ENCODE measurements at places on chromosomes 3 and 15.
A peak's percentile ranks its signal among the peaks of the same experiment; 100 is the strongest.

- no peak for DNase-seq
These were observed 104.7 kb upstream of the SLC7A14 start for GRCh38 chr3:170690661-170690981.

DNA sequence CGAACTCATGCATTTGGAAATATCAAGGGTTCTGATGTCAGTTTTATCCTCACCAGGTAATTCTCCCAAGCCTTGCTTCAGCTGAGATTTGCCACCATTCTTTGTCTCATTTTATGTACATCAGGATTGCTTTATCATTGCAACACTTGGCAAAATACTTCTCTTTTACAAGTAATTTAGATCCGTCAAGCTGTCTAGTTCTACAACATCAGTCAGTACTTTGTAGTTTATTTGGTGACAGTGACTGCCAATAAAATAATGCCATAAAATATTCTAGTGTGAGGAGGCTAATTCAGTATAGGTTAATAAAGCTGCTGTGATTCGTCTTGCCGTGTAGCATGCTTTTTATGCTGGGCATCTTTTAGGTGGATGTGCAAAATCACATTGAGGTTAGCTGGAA is 565.3 kb upstream of the SGO1 start:
- no peak for DNase-seq

- DNase-seq = no peak
These were observed 20.8 kb upstream of the CCR9 start for GRCh38 chr3:45865563-45865962.

DNA sequence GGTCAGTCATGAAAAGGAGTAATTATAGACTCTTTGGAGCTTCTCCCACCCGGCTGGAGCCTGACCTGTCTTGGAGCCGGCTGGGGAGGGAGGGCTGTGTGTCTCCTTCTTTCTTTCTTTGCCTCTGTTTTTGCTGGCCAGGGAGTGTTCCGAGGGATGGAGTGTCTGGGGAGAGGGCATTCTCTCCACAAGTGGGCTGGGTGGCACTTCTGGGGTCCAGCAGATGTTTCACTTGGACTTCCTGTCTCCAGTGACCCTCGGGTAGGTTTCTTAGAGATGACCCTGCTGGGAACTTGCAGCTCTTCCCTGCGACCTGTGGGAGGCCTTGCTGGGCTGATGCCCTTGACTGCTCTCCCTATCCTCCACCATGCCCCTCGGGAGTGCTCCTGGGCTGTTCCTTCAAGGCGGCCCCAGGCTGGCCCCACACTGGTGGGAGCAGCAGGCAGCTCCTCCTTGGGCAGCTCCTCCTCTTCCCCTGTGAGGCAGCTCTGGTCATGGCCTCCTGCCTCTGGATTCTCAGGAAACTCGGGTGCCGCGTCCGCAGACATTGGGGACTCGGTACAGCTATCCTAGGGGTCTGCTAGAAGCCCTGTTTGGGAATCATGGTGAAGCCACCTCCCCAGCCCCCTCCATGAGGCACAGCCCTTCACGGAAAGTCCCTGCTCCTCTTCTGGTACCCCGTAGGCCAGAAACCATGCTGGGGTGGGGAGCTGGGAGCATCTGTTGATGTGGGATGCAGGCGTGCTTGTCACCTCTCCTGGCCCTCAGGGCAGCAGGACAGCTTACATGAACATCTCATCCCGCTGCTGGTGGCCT is 44.9 kb downstream of the APBA2 start:
- no peak for DNase-seq

GRCh38 chr15:20340931-20341661 is 200.5 kb downstream of the GOLGA6L6 start:
- peak; percentile 16 for DNase-seq

DNA sequence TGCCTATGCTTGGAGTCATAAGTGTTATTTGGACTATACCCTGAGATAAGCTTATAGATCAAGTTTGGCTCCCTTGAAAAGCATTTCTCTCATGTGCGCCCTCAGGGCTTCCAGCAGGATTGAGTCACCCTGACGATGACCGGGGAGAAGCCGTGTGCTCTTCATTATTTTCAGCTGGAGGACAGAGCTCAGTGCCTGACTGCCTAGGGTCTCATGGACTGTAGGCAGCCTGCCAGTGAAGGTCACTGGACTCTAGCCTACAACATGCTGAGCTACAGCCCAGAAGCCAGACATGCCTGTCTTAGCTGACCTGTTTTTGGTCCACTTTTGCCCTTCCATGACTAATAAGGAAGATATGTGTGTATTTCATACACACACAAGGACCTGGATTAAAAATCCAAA is 31.6 kb upstream of the NUDT16 start:
- peak; percentile 86 for DNase-seq
